ENCODE measurements at places on chromosomes 13 and 19.

- H3K36me3 ChIP-seq: peaks cover 47% of the 10 kb centered on the region
- no peak overlapping the region for H3K27ac ChIP-seq
- no peak overlapping the region for H3K4me3 ChIP-seq
- no peak for DNase-seq
- no peaks in the 10 kb centered on the region for H3K27me3 ChIP-seq
Observed at GRCh38 chr19:53875602-53876325, 6.2 kb upstream of the PRKCG start.

GRCh38 chr13:67643516-67644055 lies 413.4 kb upstream of the PCDH9 start:
- no peaks in the 10 kb centered on the region for H3K36me3 ChIP-seq
- no peak overlapping the region for H3K4me3 ChIP-seq
- H3K4me1 ChIP-seq: no peaks in the 10 kb centered on the region
- H3K27me3 ChIP-seq: no peaks in the 10 kb centered on the region

- H3K27ac ChIP-seq: no peak overlapping the region
- H3K36me3 ChIP-seq: no peaks in the 10 kb centered on the region
- no peak for DNase-seq
- no peak overlapping the region for H3K4me3 ChIP-seq
- no peaks in the 10 kb centered on the region for H3K4me1 ChIP-seq
- no peaks in the 10 kb centered on the region for H3K27me3 ChIP-seq
Observed at GRCh38 chr13:73803997-73804396, 330.2 kb downstream of the KLF12 start.

GRCh38 chr13:69324090-69324886 lies 783.3 kb upstream of the ATXN8OS start:
- DNase-seq: no peak
- no peaks in the 10 kb centered on the region for H3K36me3 ChIP-seq
- H3K27me3 ChIP-seq: no peaks in the 10 kb centered on the region
- H3K4me3 ChIP-seq: no peak overlapping the region
- H3K27ac ChIP-seq: no peak overlapping the region

DNA sequence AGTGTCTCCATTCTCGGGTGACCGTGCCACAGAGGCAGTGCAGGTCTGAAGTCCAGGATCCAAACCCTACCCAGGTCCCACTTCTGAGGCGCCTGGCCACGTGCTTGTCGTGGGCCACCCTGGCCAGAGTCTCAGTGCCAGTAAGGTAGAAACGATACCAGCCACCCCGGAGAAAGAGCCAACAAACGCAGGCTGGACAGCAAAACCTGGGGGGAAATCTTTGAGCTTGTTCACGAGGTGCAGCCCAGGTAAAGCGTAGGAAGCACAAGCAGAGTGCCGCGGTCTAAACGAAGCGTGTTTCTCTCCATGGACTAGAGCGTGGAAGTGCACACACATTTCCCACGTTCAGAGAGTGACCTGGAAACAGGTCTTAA lies 95.6 kb downstream of the ATP11A start:
- H3K36me3 ChIP-seq: no peaks in the 10 kb centered on the region
- no peaks in the 10 kb centered on the region for H3K27me3 ChIP-seq
- H3K4me3 ChIP-seq: no peak overlapping the region
- H3K4me1 ChIP-seq: peaks cover 8% of the 10 kb centered on the region
- H3K27ac ChIP-seq: no peak overlapping the region

- H3K36me3 ChIP-seq: no peaks in the 10 kb centered on the region
- H3K4me1 ChIP-seq: no peaks in the 10 kb centered on the region
- no peak for DNase-seq
- H3K27me3 ChIP-seq: no peaks in the 10 kb centered on the region
Observed at GRCh38 chr19:18253716-18254115, 20.5 kb downstream of the IQCN start.

DNA sequence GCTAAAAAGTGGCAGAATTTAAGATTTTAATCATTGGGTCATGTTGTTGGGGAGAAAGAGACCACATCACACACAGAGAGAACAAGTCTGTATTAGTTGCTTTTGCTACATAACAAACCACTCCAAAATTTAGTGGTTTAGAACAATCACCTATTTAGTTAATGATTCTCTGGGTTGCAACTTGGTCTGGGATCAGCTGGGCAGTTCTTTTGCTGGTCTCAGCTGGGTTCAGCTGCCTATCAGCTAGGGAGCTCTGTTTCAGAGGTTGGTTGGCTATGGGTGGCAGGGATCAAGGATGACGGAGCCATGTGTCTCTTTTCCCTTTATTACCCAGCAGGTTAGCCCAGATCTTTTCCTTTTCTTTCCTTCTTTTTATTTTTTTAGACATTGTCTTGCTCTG lies 8.9 kb downstream of the PINLYP start:
- H3K27me3 ChIP-seq: no peaks in the 10 kb centered on the region
- H3K27ac ChIP-seq: peak overlapping the region; percentile 43
- H3K36me3 ChIP-seq: no peaks in the 10 kb centered on the region
- H3K4me3 ChIP-seq: no peak overlapping the region

- H3K4me1 ChIP-seq: no peaks in the 10 kb centered on the region
- H3K27ac ChIP-seq: no peak overlapping the region
- no peak overlapping the region for H3K4me3 ChIP-seq
- H3K27me3 ChIP-seq: no peaks in the 10 kb centered on the region
Observed at GRCh38 chr19:57276430-57276829, 3.9 kb upstream of the ZNF460 start.

GRCh38 chr19:15463861-15464371 lies 428 bp downstream of the RASAL3 start:
- H3K4me1 ChIP-seq: no peaks in the 10 kb centered on the region
- no peak for DNase-seq
- no peak overlapping the region for H3K27ac ChIP-seq
- peak overlapping the region; percentile 22 for H3K4me3 ChIP-seq
- H3K27me3 ChIP-seq: peaks cover 59% of the 10 kb centered on the region

DNA sequence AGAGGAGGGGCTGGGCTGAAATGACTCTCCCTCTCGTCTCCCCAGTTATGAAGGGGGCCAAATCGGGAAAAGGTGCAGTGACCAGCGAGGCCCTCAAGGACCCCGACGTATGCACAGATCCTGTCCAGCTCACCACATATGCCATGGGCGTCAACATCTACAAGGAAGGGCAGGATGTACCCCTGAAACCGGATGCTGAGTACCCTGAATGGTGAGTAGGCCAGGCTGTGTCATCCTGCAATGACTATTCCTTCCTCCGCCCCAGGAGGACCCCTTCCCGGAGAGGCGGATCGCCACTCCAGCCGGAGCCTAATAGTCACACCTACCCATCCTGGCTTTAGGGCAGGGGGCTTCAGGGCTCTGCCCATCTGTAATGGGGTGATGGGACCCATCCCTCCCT lies 2.6 kb downstream of the MRPL54 start:
- no peaks in the 10 kb centered on the region for H3K4me1 ChIP-seq
- no peak for DNase-seq
- H3K27ac ChIP-seq: no peak overlapping the region
- no peaks in the 10 kb centered on the region for H3K36me3 ChIP-seq
- no peak overlapping the region for H3K4me3 ChIP-seq
- no peaks in the 10 kb centered on the region for H3K27me3 ChIP-seq

DNA sequence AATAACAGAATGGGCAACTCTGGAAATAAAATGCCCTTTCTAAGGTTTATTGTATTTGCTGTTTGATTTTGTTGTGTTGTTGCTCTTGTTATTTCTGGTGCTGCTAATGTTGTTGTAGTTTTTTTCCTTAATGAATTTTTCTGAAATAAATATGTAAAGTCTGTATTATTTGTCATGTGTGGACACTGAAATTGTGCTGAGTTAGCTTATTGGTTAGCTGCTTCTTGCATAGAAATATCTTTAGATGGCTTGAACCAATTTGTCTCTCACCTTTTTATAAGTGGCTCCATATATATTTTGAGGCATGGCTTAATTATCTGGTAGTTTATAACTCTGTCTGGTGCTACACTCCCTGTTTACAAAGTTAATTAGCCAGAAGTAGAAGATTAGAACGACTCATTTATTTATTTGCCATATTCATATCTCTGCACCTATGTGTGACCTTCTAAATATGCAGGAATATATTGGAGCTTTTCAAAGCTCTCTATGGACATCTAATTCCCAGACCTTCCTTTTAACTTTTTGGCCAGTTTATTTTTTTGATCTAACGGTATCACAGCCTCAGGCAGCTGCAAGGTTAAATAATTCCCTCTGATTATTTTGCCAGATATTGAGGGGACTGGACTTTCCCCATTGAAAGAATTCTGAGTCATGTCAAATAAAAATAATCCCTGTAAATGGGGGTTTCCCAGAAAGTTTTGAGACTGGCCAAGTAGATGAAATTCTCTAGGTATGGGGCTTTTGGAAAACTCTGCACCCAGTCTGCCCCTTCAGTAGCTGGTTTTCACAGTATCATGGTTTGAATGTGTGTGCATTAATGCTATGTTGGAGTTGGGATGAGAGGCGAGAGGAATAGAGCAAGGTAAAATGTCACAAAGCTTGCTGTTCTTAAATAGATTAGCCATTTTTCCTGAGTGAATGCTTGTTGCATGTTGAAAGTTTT lies 1331.7 kb upstream of the MIR17HG start:
- H3K4me3 ChIP-seq: no peak overlapping the region
- no peak for DNase-seq
- H3K27ac ChIP-seq: no peak overlapping the region

DNA sequence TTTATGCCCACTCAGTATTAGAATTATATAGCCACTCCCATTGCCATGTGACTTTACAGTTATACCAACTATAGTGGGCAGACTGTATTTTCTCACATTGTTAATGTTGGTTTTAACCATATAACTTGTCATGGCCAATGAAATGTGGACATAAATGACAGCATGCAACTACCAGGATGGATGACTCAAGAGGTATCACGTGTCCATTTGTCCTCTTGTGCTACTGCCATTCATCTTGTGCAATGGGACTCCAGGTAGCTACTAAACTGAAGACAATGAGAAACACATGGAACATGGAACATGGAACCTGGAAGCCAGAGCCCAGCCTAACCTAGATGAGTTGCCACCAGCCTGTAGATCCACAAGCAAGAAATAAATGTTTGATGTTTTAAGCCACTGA lies 242.7 kb upstream of the IPO5 start:
- no peak for DNase-seq
- no peak overlapping the region for H3K27ac ChIP-seq
- H3K36me3 ChIP-seq: no peaks in the 10 kb centered on the region

Measured in tibial nerve (tissue), 4 donors.